ENCODE measurements at places on chromosomes 2 and 18. TPM values are rescaled to one million over a fixed set of nuclear protein-coding genes. Genes with fewer than 3 reads are reported as not detected.

DNA sequence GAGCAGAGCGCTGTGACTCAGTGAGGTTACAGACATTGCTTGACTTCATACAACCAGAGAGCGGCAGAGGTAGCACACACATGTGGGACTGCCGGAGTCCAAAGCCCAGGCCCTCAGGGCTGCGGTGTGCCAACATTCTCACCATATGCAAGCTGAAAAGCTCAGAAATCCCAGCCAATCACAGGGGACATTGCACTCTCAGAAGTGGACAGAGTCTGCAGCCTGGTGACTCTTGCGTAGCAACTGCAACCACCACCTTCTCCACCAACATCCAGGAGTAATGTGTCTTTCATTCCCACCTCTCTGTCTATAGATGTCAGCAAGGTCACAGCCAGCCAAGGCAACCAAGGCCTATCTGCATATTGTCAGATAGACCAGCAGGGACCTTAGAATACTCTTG, 158.1 kb downstream of the TTC32 start:
- no peak for DNase-seq

GRCh38 chr2:154264024-154264423, 392.3 kb downstream of the GALNT13 start:
- DNase-seq: no peak

DNA sequence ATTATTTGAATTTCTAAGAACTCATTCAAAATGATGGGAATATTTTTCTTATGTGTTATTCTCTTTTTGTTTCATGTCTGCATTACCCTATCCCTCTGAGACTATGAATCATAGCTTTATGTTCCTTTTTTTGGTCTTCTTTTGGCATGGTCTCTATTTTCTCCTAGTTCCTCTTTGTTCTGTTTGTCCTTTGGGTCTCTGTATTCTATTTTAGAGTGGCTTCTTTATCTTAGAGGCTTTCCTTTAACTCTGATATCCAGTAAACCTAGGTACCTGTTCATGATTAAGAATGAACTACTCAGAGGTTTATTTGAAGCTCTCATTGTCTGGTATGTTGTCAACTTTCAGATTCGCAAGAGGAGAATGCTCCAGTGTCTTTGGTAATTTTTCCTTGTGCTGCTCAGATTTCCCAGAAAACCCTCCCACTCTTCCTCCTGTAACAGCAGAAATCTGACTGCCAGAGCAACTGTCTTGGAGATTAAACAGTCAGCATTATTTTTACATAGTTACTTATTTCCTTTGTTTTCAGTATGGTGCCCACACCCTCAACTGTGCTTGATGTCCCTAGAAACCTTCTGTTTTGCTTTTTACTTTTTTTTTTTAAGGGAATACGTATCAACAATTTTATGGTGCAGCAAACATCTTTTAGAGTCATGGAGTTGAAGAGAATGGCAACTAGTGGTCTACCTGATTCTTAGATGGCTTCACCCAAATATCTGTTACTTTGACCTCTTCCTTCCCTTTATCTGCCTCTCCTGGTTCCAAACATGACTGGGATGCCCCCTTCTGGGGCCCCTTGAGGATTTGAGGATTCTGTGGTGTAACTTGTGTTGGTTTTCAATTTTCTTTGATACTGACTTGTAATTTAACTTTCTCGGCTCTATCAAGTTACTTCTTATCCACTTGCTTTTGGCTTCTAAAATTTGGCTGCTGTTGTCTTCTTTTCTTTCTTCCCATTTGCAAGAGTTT, 92.0 kb downstream of the DPP10 start:
- no peak for DNase-seq

DNA sequence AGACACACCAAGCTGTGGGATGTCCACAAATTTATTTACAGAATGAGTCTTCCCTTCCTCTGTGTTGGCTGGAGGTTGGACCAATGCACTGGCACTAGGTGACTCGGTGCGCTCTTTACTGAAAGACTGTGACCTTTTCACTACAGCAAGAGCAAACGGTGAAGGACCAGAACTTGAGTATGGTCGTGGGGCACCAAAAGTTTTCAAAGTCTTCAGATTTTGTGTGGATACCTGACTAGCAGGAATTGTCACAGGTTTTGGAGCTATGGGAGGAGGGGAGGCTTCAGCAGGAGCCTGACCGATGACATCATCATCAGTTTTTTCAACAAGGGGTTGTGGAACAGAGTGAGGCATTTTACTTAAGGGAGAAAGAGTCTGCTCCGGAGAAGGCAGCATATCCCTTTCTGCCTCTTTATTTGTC, 73.0 kb upstream of the GRB14 start:
- no peak for DNase-seq

- DNase-seq: no peak
Observed at GRCh38 chr2:186518945-186519344, 32.9 kb downstream of the ZC3H15 start.

ASXL3 gene
- 5.6 TPM for polyA plus RNA-seq

DNA sequence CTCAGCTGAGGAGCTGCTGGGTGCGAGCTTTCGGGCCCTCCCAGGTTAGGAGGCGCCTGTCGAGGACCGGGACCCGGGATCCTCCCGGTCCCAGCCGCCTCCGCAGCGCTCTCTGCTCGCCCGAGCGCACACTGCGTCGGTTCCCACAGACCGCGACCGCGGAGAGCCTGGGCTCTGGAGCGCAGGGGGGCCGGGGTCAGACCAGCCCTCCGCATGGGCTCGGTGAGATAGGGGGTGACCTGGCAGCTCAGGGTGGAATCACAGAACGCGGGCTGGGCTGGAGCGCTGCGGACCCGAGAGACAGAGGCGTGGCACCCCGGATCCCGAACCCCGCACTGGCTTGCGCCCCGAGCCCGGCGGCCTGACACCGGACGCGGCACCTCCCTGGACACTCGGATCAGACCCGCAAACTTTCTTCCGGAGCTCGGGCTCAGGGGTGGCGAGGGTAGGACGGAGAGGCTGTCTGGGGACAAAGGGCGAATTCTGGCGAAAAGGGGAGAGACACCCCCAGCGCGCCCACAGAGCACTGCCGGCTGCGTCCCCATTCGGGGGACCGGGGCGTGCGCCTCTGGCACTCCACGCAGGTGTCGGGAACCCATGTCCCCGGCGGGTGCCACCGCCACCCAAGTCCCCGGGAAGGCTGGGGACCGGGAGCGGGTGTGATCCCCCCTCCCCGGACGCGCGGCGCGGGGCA, 612 bp downstream of the DIPK1C start:
- DNase-seq: no peak
